ENCODE measurements at places on chromosomes 2 and 18. TPM values are rescaled to one million over a fixed set of nuclear protein-coding genes. Genes with fewer than 3 reads are reported as not detected.
A peak's percentile ranks its signal among the peaks of the same experiment; 100 is the strongest.

DNA sequence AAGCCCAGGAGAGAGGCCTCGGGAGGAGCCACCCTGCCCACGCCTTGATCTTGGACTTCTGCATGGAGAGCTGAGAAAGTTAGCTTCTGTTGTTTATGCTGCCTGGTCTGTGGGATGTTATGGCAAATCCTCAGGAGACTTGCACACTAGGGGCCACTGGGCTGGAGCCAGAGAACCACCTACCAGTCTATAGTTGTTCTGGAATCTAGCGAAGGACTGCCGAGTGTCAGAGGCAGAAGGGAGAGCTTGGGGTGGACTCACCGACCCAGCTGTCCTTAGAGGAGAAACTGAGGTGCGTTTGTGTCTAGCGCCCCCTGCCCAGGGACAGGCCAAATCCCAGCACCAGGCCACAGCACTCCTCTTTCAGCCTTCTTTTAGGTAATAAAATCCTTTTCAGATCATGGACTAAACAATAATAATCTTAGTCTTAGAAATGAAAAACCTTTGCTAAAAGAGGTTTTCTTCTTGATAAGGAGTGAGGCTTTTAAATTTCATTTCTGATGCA lies 398.7 kb upstream of the SALL3 start:
- H3K4me3 ChIP-seq = no peak overlapping the region
- no peak overlapping the region for H3K27ac ChIP-seq
- no peaks in the 10 kb centered on the region for H3K4me1 ChIP-seq
- H3K27me3 ChIP-seq = no peaks in the 10 kb centered on the region
- DNase-seq = no peak

LIMS4 gene
- 2.1 TPM for total RNA-seq

DNA sequence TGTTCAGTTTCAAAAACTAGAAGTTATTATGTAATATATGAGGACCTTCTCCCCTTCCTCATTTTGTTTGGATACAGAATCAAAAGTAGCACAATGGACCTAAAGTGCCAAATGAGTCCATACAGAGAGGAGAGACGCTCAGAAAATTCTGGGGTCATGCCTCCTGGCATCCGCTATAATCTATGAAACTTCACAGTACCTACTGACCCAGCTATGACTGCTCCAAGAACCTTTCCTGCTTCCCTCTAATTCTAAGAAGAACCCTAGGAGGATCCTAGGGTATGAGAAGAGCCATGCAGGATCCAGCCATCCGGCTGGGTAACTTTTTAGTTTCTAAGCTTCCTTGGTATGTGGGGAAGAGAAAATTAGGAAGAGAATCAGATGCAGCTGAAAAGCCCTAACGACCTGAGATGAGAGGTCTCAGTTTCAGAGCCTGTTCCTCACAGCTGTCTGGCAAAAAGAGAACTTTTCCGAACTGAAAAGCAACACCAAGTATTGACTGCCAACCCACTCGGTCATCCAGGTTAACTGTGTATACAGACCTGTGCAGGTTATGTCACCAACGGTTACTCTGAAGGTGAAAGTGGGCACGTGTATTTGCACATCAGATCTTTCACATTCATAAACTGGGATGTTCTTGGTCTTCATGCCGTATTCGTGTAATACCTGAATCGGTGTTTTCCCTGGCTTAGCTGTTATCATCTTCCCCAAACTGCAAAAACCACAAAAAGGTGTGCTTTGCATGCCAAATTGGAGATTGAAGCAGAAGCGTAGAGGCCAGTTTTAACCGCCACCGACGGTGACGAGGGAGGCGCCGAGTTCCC lies 1.1 kb downstream of the PRKRA start:
- H3K4me1 ChIP-seq = peaks cover 21% of the 10 kb centered on the region
- peak overlapping the region; percentile 98 for H3K27ac ChIP-seq
- no peaks in the 10 kb centered on the region for H3K27me3 ChIP-seq
- H3K4me3 ChIP-seq = peak overlapping the region; percentile 85

- H3K27ac ChIP-seq = no peak overlapping the region
- H3K4me3 ChIP-seq = no peak overlapping the region
- no peak for DNase-seq
- H3K4me1 ChIP-seq = no peaks in the 10 kb centered on the region
- no peaks in the 10 kb centered on the region for H3K27me3 ChIP-seq
These were observed 160.1 kb upstream of the MAPRE2 start for GRCh38 chr18:34880882-34881834.

DNA sequence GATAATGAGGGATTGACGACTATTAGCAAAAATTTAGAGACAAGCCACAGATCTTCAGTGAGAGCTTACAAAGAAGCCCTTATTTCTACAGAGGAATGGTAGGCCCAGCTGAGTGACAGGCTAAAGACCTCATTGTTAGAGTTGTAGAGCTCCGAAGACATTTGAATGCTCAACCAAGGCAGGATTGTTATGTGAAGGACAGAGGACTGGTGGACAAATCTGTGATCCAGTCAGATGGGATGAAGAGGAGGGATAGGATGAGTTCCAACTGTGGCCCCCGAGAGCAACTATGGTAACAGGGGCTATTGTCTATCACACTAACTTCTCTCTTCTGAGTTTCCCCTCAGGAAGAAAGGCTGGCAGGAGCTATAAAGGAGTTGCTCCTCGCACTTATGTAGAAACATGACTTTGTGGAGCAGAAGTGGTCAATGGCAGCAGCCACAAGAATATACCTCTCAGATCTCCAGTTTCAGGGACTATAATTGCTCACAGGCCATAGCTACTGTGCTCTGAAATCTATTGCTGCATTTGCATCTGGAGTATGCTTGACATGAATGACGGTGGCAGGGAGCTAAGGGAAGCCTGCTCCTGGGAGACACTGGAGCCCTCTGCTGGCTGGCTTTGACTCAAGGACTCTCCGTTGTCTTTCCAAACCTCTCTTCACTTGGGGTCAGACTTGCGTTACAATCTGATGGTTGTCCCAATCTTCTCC lies 50.3 kb upstream of the GREB1L start:
- DNase-seq = no peak
- no peaks in the 10 kb centered on the region for H3K4me1 ChIP-seq
- H3K27ac ChIP-seq = no peak overlapping the region
- no peak overlapping the region for H3K4me3 ChIP-seq

TUBA3E gene
- not detected for total RNA-seq

DNA sequence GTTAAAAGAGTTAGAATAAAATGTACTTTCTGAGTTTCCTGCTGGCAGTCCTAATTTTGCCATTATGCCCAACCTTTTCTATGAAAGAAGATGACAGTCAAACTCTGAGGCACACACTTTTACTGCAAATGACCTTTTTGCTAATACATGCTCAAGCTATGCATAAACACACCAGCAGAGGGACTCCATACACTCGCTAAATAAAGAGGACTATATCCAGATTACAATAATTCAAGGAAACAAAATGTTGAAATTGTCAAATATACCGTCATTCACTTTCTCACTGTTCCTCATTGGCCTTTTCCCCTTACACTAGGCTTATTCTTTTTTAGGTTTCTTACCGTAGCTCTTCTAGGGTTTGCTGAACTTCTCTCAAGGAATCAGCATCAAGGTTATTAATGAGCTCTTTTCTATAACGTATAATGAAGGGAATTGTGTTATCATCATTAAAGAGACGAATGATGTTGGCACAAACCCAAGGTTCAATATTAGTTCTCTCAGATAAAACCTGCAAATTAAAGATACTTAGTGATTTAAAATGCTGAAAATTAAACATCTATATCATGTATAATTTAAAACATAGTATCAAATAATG lies 25.7 kb downstream of the SRBD1 start:
- no peak overlapping the region for H3K27ac ChIP-seq
- no peak for DNase-seq
- H3K36me3 ChIP-seq = no peaks in the 10 kb centered on the region
- H3K4me1 ChIP-seq = peaks cover 3% of the 10 kb centered on the region
- H3K4me3 ChIP-seq = no peak overlapping the region

GRCh38 chr18:62998443-62998842 lies 283.1 kb downstream of the PHLPP1 start:
- no peak overlapping the region for H3K4me3 ChIP-seq
- DNase-seq = no peak
- no peaks in the 10 kb centered on the region for H3K36me3 ChIP-seq
- no peaks in the 10 kb centered on the region for H3K4me1 ChIP-seq

CCDC74A gene
- total RNA-seq = 1.2 TPM

ZNF385B gene
- 62.3 TPM for total RNA-seq

GRCh38 chr2:27074738-27075565 lies 3.5 kb upstream of the EMILIN1 start:
- no peak for DNase-seq
- no peak overlapping the region for H3K4me3 ChIP-seq
- H3K27me3 ChIP-seq = no peaks in the 10 kb centered on the region
- peaks cover 56% of the 10 kb centered on the region for H3K4me1 ChIP-seq
- peaks cover 3% of the 10 kb centered on the region for H3K36me3 ChIP-seq
- H3K27ac ChIP-seq = peak overlapping the region; percentile 70

DNA sequence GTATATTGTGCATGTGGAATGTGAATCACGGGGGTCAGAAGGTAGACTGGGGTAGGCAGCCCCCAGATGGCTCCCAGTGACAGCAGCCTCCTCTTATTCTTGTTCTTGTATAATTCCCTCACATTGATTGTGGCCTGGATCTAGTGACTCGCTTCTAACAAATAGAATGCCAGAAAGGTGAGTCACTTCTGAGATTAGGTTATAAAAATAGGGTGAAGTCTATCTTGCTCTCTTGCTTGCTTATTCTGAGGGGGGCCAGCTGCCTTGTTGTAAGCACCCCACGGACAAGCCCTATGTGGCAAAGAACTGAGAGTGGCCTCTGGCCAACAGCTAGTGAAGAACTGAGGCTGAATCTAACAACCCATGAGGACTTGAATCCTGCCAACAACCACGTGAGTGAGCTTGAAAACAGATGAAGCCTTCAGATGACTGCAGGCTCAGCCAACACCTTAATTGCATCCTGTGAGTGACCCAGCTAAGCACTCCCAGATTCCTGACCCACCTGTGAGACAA lies 15.6 kb upstream of the RMND5A start:
- no peak overlapping the region for H3K4me3 ChIP-seq
- no peak overlapping the region for H3K27ac ChIP-seq
- H3K4me1 ChIP-seq = peaks cover 5% of the 10 kb centered on the region
- no peaks in the 10 kb centered on the region for H3K36me3 ChIP-seq

DNA sequence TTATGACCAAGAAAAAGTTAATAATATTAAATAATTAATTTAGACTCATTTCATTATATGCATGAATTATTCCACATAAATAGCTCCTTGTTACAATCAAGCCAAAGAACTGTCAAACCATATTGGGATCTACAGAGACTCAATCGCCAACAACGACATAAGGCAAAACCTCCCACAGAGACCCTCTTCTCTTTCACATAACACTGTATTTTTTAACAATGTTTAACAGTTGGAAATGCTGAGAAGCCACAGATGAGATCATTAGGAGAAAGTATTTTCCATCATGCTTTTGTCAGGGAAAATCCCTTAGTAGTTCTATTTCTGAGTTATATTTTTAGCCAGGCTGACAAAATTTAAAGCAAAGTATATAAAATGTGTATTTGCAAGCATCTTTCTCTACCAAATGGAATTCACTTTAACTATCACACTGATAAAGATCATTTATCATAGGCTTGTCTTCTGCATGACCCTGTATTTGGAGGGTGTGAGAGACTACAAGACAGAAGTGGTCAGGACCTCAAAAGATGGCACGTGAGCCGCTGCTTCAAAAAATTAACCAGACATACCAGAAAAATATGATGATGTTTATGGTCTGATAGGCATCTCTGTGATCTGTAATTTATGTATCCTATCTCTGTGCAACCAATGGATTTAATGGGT lies 383.8 kb downstream of the NRXN1 start:
- H3K27me3 ChIP-seq = no peaks in the 10 kb centered on the region
- DNase-seq = no peak
- H3K4me1 ChIP-seq = no peaks in the 10 kb centered on the region
- no peaks in the 10 kb centered on the region for H3K36me3 ChIP-seq
- H3K27ac ChIP-seq = no peak overlapping the region

GRCh38 chr2:23563673-23564614 lies 179.0 kb downstream of the KLHL29 start:
- DNase-seq = no peak
- H3K36me3 ChIP-seq = no peaks in the 10 kb centered on the region
- H3K4me1 ChIP-seq = peaks cover 12% of the 10 kb centered on the region
- H3K27me3 ChIP-seq = no peaks in the 10 kb centered on the region

DNA sequence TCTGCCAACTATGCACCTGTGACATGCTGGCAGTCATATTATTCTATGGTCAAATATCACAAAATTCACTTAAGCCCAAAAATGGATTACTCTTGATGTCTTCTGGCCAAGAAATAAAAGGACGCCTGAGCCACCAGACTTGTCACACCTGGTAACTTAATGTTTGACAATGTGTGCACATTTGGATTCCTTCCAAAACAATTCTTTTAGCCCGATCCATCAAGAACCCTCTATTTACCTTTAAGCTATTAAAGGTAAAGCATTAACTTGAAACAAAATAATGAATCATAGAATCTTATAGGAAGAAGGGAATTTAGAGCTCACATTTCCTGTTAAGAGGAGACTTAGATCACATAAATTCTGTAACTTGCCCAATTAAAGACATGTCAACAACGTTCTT lies 46.5 kb upstream of the NFU1 start:
- no peaks in the 10 kb centered on the region for H3K27me3 ChIP-seq
- no peak overlapping the region for H3K4me3 ChIP-seq
- peaks cover 34% of the 10 kb centered on the region for H3K36me3 ChIP-seq
- DNase-seq = no peak
- H3K4me1 ChIP-seq = peaks cover 12% of the 10 kb centered on the region

CNTNAP5 gene
- total RNA-seq = not detected

All from upper lobe of right lung (tissue), 1 donor.